ENCODE measurements at places on chromosomes 16 and 17. TPM values are rescaled to one million over a fixed set of nuclear protein-coding genes. Genes with fewer than 3 reads are reported as not detected.

GRCh38 chr16:17612336-17612735 is 141.6 kb upstream of the XYLT1 start:
- peaks cover 5% of the 10 kb centered on the region for H3K4me1 ChIP-seq
- H3K36me3 ChIP-seq: no peaks in the 10 kb centered on the region
- H3K4me3 ChIP-seq: no peak overlapping the region
- H3K27me3 ChIP-seq: peaks cover 11% of the 10 kb centered on the region
- no peak overlapping the region for H3K27ac ChIP-seq

The PRR14 gene
- 78.4 TPM for total RNA-seq

DNA sequence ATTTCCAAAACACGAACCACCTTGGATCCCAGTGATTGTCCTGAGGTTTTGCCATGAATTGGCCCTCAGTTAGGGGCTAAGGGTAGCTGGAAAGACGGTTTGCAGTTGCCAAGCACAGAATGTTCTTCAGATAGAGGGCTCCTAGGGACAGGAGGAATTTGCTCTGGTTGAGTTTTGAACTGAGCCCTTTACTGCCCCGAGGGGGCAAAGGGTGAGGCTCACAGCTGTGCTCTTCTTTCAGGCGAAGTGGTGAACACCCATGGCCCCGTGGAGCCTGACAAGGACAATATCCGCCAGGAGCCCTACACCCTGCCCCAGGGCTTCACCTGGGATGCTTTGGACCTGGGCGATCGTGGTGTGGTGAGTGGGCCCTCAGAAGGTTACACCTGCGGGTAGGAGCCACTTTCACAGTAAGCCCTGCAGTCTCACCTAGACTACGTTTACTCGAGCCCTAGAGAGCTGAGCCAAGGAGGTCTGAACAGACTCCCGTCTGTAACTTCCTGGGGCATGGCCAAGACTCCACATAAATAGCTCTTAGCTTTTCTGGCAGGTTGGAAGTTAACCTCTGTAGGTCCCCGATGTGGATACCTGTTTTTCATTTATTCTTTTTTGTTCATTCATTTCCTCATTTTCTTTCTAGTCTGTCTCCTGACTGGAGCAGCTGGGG is 32.5 kb downstream of the NMT1 start:
- peaks cover 67% of the 10 kb centered on the region for H3K36me3 ChIP-seq
- no peaks in the 10 kb centered on the region for H3K27me3 ChIP-seq
- H3K4me3 ChIP-seq: no peak overlapping the region
- H3K4me1 ChIP-seq: no peaks in the 10 kb centered on the region
- DNase-seq: no peak

The CACNA1G gene
- total RNA-seq: not detected

DNA sequence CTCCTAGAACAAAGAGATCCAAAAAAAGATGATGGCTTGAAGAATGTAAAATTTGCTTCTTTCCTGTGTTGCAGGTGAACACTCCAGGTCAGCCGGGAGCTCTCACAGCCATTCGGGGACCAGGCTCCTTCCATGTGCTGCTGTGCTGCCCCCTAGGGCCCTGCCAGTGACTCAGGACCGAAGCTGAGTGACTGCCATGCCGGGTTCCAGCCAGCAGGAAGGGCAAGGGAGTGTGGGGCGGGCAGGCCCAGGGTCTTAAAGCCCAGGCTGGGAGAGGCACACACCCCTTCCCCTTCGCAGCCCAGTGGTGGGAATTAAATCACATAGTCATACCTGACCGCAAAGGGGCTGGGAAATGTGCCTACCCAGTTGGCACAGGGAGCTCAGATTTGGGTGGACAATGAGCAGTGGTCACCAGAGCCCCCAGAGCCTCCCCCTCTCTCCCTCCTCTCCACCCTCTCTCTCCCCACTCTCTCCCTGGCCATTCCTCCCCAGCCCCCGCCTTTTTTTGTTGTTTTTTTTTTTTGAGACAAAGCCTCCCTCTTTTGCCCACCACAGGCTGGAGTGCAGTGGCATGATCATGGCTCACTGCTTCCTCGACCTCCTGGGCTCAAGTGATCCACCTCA is 11.5 kb downstream of the EPOP start:
- H3K36me3 ChIP-seq: no peaks in the 10 kb centered on the region
- peak; percentile 53 for DNase-seq
- H3K4me3 ChIP-seq: no peak overlapping the region
- no peak overlapping the region for H3K27ac ChIP-seq
- no peaks in the 10 kb centered on the region for H3K4me1 ChIP-seq
- H3K27me3 ChIP-seq: peaks cover 35% of the 10 kb centered on the region

The GTF3C1 gene
- 48.9 TPM for total RNA-seq

DNA sequence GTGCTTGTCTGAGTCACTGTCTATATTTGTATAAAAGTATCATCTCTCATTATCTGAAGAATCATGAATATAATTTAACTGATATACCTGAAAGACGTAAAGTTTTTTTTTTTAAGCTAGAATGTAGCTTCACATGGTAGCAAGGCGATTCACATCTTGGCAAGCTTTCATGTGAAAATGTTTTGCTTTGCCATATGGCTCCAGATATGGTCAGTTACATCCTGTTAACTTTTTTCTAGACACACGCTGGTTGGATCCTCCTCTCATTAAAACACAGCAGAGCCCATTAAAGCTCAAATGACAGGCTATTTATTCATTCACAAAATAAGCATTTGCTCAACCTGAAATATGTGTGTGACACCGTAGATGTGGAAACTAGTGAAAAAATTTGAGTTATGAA is 412.8 kb downstream of the KIF2B start:
- no peaks in the 10 kb centered on the region for H3K4me1 ChIP-seq
- no peaks in the 10 kb centered on the region for H3K27me3 ChIP-seq
- no peaks in the 10 kb centered on the region for H3K36me3 ChIP-seq
- no peak overlapping the region for H3K4me3 ChIP-seq
- no peak for DNase-seq

DNA sequence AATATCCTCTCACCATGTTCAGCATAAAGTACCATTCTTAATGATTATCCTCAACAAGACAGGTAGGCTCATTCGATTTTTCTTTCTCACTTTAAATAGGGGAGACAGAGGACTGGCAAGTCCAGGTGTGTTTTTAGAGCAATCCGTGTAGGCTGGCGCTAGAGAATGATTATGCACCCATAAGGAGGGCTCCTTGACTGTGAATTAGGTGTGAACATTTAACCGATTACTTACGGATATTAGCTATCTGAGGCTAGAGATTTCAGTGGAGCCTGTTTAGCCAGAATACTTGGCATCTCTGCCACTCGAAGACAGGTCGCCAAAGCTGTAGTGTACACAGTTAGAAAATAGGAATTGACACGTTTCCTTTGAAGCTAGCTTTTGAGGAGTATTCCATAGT is 1.9 kb downstream of the SEC14L1 start:
- peaks cover 73% of the 10 kb centered on the region for H3K36me3 ChIP-seq
- DNase-seq: no peak
- peak overlapping the region; percentile 22 for H3K27ac ChIP-seq
- H3K4me3 ChIP-seq: peak overlapping the region; percentile 60
- peaks cover 74% of the 10 kb centered on the region for H3K4me1 ChIP-seq

DNA sequence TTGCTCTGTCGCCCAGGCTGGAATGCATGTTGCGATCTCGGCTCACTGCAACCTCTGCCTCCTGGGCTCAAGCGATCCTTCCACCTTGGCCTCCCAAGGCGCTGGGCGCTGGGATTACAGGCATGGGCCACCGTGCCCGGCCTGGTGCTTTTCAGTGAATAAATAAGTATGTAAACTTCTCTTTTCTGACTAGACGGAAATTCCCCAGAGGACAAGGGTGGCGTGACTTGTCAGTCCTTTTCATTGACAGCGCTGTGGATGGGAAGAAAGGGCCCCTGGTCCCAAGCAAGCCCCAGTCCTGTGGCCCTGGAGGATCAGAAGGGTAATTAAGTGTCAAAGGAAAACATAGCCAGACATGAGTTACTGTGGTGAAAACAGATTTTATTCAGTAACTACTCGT is 9.6 kb upstream of the SPN start:
- peaks cover 14% of the 10 kb centered on the region for H3K4me1 ChIP-seq
- H3K4me3 ChIP-seq: no peak overlapping the region
- no peaks in the 10 kb centered on the region for H3K36me3 ChIP-seq
- H3K27me3 ChIP-seq: no peaks in the 10 kb centered on the region
- H3K27ac ChIP-seq: no peak overlapping the region
- DNase-seq: no peak

DNA sequence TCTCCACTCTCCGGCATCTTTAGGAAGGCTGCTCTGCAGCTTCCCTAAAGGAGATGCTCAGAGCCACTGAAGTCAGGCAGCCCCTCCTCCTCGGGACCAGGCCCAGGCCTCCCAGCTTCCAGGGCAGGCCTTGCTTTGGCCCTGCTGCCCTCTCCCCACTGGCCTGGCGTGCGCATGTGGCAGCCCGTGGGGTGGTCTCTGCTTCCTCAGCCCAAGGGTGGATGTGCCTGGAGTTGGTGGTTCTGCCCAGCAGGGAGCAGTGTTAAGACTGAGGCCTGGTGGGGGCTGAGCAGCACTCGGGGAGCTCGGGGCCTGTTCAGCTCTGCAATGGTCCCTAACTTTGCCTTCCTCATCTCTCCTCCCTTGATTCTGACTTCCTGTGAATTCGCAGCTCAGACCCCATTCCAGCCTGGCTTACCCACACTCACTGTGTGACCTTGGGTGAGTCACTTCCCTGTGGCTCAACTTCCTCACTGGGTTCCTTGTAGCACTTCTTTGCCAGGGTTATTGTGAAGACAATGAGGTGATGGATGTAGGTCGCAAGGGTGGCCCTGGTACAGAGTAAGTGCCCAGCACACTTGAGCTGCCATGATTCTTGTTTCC is 63.2 kb downstream of the NKD1 start:
- no peaks in the 10 kb centered on the region for H3K36me3 ChIP-seq
- DNase-seq: no peak
- no peaks in the 10 kb centered on the region for H3K27me3 ChIP-seq
- H3K4me3 ChIP-seq: no peak overlapping the region
- no peak overlapping the region for H3K27ac ChIP-seq

- peaks cover 12% of the 10 kb centered on the region for H3K27me3 ChIP-seq
- no peak overlapping the region for H3K27ac ChIP-seq
Measured at GRCh38 chr16:53035176-53035942, 17.3 kb downstream of the CHD9NB start.

The KRTAP4-3 gene
- not detected for total RNA-seq

DNA sequence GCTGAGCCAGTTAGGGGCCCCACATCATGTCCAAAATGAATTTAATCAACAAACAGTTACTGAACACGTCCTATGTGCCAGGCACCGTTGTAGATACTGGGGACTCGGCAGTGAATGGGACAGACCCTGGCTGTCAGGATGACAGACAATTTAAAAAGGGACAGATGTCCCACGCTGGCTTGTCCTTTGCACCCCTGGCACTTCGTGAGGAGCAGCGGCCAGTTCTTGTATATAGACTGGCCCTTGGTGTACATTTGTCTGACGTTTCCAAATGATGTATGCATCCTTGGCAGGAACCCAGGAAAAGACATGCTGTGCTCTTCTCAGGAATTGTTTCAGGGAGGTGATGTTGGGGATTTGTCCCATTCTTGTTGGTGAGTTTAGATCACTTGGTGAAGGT is 21.1 kb downstream of the IL4R start:
- H3K4me1 ChIP-seq: peaks cover 47% of the 10 kb centered on the region
- no peaks in the 10 kb centered on the region for H3K27me3 ChIP-seq
- no peak overlapping the region for H3K4me3 ChIP-seq
- H3K36me3 ChIP-seq: peaks cover 93% of the 10 kb centered on the region
- no peak for DNase-seq

GRCh38 chr17:59647288-59647687 is 27.6 kb downstream of the CLTC start:
- no peak overlapping the region for H3K4me3 ChIP-seq
- H3K4me1 ChIP-seq: peaks cover 43% of the 10 kb centered on the region
- no peaks in the 10 kb centered on the region for H3K27me3 ChIP-seq
- DNase-seq: no peak

DNA sequence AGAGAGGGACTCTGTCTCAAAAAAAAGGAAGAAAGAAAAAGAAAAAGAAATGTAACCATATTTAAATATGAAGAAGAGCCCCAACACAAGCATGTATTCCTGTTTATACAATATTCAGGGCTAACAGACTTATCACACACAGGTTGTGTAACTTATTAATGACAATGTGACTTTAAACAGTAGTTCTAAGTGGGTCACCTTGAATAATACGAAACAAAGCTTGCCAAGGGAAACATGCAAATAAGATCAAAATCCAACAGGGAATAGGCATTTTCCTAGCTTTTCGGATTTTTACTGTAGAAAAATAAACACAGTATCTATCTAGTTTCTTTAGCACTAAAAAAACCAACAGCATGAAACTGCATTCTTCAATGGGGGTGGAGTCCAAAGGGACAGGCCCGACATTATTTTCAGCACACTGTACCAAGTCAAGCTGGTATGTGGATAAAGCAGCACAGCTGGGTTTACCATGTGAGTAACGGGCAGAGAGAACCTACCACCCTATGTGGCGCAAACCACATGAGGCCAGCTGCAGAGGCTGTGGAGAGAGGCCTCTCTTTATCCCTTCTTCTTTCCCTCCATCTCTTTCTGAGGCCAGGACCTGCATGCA is 45.3 kb downstream of the TOM1L2 start:
- no peak overlapping the region for H3K27ac ChIP-seq
- H3K4me3 ChIP-seq: no peak overlapping the region
- H3K4me1 ChIP-seq: no peaks in the 10 kb centered on the region
- DNase-seq: no peak
- H3K36me3 ChIP-seq: no peaks in the 10 kb centered on the region
- no peaks in the 10 kb centered on the region for H3K27me3 ChIP-seq

GRCh38 chr17:31597646-31598398 is 206.3 kb downstream of the RAB11FIP4 start:
- H3K4me1 ChIP-seq: peaks cover 3% of the 10 kb centered on the region
- H3K27me3 ChIP-seq: no peaks in the 10 kb centered on the region
- no peak overlapping the region for H3K4me3 ChIP-seq
- no peak overlapping the region for H3K27ac ChIP-seq

DNA sequence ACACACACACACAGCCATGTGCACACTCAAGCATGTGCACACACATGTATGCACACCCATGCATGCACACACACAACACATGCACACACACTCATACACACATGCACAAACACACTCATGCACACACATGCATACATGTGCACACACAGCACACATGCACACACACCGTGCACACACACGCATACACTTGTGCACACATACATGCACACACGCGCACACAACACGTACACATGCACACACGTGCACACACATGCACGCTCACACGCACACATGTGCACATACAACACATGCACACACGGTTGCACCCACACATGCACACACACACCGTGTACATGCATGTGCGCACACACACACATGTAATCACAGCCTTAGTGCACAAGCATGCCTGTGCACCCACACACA is 230.4 kb upstream of the GSE1 start:
- no peaks in the 10 kb centered on the region for H3K4me1 ChIP-seq
- H3K36me3 ChIP-seq: no peaks in the 10 kb centered on the region
- H3K27ac ChIP-seq: no peak overlapping the region
- no peak overlapping the region for H3K4me3 ChIP-seq
- H3K27me3 ChIP-seq: peaks cover 4% of the 10 kb centered on the region

All from activated CD4-positive, alpha-beta memory T cell treated with anti-CD3 and anti-CD28 coated beads, Interleukin-2, amount 10 ng/mL, durations not matched to agents 7 days and 5 days (primary cell).